ENCODE measurements at places on chromosomes 16 and 17.
A peak's percentile ranks its signal among the peaks of the same experiment; 100 is the strongest.

DNA sequence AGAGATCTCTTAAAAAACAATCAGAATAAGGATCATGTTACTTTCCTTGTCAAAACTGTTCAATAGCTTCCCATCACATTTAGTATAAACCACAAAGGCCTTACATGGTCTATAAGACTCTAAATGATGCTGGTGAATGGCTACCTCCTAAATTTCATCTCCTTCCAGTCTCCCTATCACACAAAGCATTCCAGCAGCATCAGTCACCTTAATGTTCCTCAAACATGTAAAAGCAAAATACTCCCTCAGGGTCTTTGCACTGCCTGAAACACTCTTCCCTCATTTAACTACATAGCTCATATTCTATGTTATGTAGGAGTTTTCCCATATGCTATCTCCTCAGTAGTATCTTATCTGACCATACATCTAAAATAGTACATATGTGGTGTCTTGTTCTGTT is 53.5 kb upstream of the INTS2 start:
- no peak for DNase-seq

DNA sequence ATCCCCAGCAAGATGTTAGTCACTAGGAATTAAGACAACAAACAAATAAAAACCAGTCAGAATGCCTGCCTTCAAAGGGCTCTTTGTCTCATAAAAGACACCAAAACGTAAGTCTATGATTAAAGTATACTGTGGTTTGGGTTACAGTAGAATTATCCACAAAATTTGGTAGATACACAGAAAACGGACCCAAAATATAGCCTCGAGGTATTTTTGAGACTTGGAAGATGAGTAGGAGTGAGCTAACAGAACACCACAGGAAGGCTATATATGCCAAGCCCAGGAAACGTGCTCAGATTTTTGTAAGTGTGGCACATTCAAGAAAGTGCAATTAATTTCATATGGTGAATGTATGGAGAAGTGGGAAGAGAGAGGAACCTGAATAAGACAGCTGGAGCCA is 831.4 kb downstream of the CDH11 start:
- DNase-seq = no peak

GRCh38 chr16:71489122-71489521 is at the start of gene ZNF19:
Gene ZNF19 (minus strand): TSS chr16:71489324. CDS start chr16:71482114, 7,210 bp downstream.
- DNase-seq = no peak

- DNase-seq = peak; percentile 73
Observed at GRCh38 chr17:50425682-50426471, at the start of gene ACSF2. Gene ACSF2 (plus strand): TSS chr17:50426218. CDS start chr17:50426262, 44 bp downstream.

DNA sequence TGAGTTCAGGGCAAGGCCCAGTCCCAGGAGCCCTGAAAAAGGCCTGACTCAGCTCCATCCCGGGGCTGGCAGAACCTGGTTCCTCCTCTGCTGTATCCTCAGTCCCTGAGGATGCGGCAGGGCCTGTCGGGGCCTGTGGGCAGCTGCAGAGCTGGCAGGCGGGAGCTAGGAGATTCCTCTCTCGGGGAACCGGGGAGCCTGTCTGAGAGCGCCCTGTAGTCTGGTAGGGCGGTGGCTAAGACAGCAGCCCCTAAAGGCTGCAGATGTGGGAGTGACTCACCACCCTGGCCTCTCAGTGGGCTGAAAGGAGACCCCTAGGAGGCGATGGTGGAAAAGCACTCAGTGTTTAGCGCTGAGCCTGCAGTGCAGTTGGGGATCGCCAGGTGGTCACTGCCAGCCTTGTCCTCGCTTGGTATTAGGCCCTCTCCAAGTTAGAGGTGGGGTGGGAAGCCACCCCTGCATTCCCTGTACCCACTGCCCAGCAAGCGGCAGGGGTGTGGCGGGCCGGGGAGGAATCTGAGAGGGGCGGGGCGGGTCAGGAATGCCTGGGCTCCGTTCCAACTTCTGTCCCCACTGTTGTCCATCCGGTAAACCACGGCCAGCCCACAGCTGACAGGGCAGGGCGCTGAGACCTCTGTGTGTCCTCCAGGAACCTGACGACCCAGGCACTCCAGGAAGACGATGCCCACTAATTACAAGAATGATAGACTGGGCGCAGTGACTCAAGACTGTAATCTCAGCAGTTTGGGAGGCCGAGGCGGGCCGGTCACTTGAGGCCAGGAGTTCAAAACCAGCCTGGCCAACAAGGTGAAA is 29.5 kb upstream of the CDH1 start:
- peak; percentile 59 for DNase-seq

DNA sequence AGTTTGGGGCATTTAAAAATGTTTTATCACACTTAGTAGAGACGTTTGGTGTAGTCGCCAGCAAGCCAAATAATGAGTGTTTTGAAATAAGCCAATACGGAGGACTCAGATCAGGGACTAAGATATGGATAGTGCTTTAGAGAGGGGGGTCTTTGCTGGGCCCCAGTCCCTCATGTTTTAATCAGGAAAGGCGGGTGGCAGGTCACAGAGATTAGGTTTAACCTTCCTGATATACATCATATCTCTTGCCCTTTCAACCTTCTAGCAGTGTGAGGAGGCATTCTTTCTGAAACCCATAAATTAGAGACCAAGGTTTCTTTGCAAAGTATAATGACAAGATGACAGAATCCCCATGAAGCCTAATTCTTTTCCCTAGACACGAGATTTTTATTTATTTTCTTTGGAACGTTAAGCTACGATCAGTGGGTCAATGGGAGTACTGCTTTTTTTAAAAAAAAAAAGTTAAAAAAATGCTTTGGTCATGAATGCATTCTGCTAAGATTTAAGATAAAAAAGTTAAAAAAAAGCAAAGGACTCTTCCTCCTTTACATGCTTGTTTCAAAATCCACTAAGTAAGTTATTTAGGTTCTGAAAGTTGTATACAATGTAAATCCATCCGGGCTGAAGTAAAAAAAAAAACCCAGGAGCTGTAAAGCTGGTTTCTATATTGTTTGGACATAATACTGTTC is 572.1 kb upstream of the SALL1 start:
- DNase-seq = peak; percentile 82

DNA sequence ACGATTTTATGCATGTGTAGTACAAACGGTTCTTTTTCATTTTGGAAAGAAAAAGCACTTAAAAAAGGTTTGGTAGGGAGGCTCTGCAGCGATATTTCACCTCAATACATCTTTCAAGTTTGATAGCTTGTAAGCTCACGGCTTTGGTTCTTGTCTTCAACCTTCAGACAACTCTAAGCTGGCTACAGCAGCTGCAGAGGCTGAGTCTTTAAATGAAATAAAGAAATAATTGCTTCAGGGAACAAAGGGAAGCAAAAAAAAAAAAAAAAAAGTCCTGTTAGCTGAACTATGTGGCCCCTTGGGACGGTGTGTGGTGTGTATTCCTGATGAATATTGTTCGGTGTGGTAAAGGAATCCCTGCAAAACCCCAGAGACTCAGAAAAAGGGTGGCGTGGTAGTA is 265.1 kb downstream of the NTN1 start:
- no peak for DNase-seq

- peak; percentile 40 for DNase-seq
Observed at GRCh38 chr16:72844225-72844920, 203.6 kb downstream of the ZFHX3 start.

DNA sequence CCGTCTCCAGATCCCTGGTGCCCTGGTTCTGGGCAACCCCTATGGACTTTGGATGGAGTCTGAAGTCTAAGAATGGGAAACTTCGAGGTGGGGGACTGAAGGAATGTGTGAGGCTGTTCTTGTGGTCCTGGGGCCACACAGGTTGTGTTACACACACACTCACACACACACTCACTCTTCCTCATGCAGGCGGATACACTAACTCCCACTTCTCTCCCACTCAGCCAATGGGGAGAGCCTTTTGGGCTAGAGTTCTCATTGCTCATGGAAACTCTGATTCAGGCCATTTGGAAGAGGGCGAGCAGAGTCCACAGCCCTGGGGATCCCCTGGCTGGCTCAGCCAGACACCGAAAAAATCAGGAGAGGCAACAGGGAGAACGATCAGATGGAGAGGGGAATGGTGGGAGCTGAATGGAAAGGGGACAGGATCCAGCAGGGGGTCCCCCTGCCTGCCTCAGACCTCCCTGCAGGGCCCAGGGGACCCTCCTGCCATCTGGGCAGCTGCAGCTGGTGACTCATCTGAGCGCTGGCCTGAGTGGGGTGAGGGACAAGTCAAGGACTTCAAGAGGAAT is 9.1 kb downstream of the IGFBP4 start:
- peak; percentile 65 for DNase-seq

- DNase-seq = peak; percentile 15
Observed at GRCh38 chr16:83400234-83400633, 407.5 kb upstream of the HSBP1 start.

DNA sequence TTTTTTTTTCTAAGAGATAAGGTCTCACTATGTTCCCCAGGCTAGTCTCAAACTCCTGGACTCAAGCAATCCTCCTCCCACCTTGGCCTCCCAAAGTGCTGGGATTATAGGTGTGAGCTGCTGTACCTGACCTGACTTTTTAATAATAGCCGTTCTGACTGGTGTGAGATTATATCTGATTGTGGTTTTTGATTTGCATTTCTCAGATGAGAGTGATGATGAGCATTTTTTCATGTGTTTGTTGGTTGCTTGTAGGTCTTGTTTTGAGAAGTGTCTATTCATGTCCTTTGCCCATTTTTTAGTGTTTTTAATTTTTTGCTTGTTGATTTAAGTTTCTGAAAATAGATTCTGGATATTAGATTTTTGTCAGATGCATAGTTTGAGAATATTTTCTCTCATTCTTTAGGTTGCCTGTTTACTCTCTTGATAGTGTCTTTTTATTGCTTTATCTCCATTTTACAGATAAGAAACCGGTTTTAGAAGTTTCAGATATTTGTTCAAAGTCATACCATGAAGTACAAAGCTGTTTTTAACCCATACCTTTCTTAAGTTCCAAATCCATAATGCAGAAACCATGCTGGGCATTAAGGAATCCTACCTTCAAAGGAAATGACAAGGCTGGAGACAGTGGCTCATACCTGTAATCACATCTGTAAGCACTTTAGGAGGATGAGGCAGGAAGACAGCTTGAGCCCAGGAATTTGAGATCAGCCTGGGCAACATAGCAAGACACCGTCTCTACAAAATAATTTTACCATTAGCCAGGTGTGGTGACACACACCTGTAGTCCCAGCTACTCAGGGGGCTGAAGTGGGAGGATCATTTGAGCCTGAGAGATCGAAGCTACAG is 168.4 kb upstream of the TBX2 start:
- DNase-seq = no peak

GRCh38 chr17:2982854-2983253 is 80.6 kb downstream of the OR1D5 start:
- DNase-seq = no peak

DNA sequence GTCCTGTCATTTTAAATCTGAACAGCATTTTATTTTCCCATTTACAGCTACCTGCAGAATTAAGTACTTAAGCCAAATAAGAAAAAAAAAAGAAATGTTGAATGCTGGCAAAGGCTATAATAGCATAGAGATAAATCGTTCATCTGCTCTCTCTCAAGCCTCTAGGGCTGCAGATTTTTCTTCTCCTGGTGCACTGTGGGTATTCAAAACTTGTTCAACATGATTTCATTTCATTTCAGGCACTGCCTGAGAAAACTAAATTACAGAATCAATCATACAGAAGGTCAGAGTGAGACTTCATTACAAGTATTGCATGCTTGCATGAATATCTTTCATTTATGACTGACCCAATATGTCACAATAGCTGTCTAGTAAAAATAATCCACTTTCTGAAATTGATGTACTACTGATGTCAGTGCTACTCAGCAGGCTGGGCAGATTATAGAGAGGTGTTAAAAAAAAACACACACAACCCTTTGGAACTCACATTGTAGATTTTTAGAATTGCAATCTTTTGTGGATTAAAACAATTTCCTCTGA is 86.2 kb downstream of the TOX3 start:
- no peak for DNase-seq

DNA sequence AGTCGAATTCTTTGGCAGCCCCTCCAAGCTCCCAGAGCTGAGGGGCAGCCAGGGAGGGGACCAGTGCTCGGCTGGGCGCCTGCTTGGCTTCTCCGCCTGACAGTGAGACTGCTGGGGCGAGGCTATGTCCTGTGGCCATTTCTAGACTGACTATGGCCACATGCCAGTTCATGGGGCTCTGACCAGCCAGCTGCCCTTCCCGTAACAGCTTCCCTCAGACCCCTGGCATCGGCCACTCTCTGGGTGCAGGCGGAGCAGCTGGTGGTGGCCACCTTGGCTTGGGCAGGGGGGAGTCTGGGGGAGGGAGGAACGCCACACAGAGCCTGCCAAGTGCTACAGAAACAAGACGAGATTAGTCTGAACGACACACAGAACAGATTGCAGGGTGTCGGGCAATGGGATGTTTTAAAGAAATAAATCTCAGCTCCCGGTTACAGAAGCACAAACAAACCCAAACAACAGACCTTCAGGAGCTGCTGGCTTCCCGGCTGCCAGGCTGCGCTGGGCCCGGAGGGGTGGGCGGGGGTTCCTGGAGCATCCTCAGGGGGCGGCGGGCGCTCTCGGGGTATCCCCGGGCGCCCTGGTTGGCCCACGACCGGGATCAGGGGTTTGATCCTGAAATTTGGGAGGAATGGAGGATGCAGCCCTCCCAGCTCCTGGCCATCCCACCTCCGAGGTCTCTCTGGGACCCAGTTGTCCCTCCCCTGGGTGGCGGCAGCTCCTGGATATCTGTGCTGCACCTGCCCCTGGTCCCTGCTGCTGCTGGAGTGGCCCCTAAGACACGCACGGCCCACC is 34.5 kb downstream of the TBC1D16 start:
- no peak for DNase-seq

GRCh38 chr16:85736921-85737320 is 14.0 kb downstream of the C16orf74 start:
- no peak for DNase-seq

DNA sequence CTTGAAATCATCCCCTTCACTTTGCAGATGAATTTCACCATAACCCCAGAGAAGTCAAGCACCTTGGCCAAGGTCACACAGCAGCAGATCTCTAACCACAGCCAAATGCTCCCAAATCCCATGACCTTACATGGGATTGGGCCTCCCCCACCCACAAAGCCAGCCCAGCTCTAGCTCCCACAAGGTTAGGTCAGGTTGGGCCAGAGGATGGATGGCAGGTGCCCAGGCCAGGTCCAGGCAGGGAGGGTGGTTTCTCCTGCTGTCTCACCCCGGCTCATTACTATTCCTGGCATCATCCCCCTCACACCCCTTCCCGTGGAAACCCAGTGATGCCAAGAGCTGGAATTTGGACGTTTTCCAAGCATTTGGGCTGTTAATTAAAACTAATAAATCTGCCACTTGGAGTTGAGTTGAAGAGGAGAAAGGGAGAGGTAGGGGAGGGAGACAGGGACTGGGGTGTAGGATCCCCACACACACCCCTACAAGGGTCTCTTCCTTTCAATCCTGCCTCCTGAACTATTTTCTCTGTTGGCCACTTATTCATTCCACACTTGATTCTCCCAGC is 181.6 kb downstream of the TMEM132E start:
- peak; percentile 76 for DNase-seq

GRCh38 chr16:81544700-81545271 is 100.2 kb downstream of the CMIP start:
- peak; percentile 28 for DNase-seq

- no peak for DNase-seq
Observed at GRCh38 chr16:72246423-72246822, 74.5 kb upstream of the PMFBP1 start.

GRCh38 chr16:88065747-88066142 is 114.5 kb downstream of the BANP start:
- DNase-seq = peak; percentile 54

- peak; percentile 55 for DNase-seq
Observed at GRCh38 chr16:68367030-68367429, 56.2 kb downstream of the PRMT7 start.

GRCh38 chr17:82315703-82316358 is 1.6 kb downstream of the CD7 start:
- DNase-seq = no peak

GRCh38 chr17:55086635-55087058 is 118.1 kb downstream of the STXBP4 start:
- DNase-seq = no peak

GRCh38 chr17:5511401-5512225 is 25.2 kb downstream of the MIS12 start:
- no peak for DNase-seq

Measured in kidney (tissue), 22 donors.